Stomach (tissue), 19 donors: ENCODE measurements at places on chromosomes 2 and 18. TPM values are rescaled to one million over a fixed set of nuclear protein-coding genes. Genes with fewer than 3 reads are reported as not detected.

The HTR2B gene
- total RNA-seq = not detected

The ANKRD30B gene
- total RNA-seq = not detected

The ZBTB7C gene
- total RNA-seq = 15.2 TPM

- DNase-seq = no peak
Measured at GRCh38 chr2:157245846-157246764, 11.4 kb upstream of the GALNT5 start.

DNA sequence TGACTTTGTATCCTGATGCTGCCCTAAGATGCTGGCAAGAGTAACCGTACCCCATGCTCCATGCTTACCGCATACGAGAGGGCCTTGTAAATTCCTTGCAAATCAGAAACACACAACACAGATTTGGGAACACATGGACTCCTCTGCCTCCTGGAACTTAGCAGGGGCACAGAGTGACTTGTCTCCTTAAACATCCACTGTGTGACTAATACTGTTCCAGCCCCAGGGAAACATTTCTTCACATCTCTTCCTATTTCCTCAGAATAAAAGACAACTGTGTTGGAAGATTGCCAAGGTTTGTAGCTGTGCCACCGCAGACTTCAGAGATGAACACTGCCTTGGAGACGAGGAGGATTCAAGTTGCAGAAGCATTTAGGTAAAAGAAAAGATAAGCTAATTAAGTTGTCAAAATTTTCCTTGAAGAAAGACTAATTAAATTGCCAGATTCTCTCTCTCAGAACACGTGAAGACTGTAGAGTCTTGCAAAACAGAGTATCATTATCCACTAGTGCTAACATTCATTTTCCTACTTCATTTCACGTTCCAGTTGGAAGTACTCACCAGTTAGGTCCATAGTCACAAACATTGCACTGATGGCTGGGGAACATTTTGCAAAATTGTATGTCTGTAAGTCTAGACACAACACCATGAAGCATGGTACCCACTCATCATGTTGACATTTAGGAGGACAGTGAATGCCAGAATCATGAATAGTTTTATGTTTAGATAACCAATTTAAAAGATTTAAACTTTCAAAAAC is 188.8 kb downstream of the TSN start:
- DNase-seq = no peak

- no peak for DNase-seq
Measured at GRCh38 chr2:11466307-11467128, 557 bp upstream of the E2F6 start.
